Umbilical cord (tissue), 2 donors: ENCODE measurements at places on chromosomes 2 and 18. TPM values are rescaled to one million over a fixed set of nuclear protein-coding genes. Genes with fewer than 3 reads are reported as not detected.

ASB18 gene
- total RNA-seq, result 2.2 TPM

SRD5A2 gene
- 0.72 TPM for total RNA-seq

C2orf78 gene
- total RNA-seq, result 1.7 TPM

PDE11A gene
- 0.72 TPM for total RNA-seq

CUL3 gene
- total RNA-seq, result 45.5 TPM

FAM110C gene
- total RNA-seq, result 7.7 TPM

CERS6 gene
- total RNA-seq, result 14.7 TPM

CRACDL gene
- total RNA-seq, result 1.9 TPM

KLHL30 gene
- total RNA-seq, result 5.1 TPM

SPR gene
- 19.5 TPM for total RNA-seq

SPC25 gene
- total RNA-seq, result not detected

DNA sequence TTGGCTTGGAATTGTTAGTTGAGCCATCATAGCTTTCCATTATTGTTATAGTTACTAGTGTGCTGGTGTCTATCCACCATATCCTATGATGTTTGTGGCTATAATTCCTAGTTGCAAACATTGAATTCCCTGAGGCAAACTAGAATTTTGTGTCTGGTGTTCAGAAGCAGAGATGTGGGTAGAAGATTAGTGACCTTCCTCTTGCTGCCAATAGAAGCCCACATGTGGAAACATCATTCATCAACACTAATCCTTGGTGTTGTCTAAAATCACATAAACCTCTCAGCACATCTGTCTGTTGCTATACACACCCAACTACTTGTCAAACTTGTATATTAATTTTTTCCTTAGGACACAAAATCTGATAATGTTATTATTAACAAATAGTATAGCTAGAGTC lies 374.1 kb downstream of the TGIF1 start:
- DNase-seq, result no peak

DNA sequence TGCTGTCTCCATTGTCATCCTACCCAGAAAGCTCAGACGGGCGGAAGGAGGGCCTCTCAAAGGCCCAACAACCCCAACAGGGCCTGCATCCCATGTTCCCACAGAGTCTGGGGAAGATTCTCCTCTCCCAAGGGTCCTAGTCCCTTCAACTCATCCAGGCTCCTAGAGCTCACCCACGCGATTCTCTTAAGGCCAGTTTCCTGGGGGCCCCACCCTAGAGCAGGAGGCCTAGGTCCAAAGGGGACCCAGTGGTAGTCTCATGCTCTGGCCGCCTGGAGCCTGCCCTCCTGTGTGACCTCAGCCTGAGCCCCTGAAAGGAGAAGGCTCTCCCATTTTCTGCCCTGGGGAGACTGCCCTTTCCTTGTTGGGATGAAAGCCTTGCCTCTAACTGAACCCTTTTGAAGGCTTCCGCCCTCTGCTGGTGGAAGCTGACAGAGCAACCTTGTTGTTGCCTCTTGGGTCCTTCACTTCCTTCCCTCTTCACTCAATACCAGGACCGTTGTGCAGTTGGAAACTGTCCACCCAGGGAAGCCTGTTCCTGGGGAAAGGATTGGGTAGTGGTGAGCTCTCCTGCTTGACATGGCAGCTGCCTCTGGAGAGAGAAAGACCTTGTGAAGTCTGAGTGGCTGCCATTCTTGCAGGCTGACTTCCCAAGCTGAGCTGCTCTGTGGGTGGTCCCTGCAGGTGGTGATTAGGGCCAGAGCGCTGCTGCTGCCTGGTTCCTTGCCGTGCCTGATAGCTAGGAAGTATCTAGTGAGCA lies 86.0 kb upstream of the ALPP start:
- DNase-seq, result peak; percentile 19

DNA sequence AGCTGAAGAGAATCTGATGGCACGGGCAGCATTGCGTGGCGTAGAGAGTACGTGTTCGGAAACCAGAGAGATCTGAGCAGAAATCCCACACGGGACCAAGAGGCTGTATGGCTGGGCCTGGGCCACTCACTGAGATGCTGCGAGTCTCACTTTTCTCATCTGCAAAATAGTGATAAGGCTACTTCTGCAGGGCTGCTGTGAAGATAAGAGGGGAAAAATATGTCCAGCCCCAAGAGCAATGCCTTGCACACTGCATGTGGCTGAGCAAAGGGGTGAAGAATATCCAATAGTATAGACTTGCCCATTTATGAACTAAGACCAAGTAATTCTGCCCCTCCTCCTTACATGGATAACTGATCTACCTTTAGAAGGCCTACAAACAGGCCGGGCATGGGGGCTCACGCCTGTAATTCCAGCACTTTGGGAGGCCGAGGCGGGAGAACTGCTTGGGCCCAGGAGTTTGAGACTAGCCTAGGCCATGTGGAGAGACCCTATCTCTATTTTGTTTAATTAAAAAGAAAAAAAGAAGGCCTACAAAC lies 3.1 kb downstream of the FECH start:
- no peak for DNase-seq

DNA sequence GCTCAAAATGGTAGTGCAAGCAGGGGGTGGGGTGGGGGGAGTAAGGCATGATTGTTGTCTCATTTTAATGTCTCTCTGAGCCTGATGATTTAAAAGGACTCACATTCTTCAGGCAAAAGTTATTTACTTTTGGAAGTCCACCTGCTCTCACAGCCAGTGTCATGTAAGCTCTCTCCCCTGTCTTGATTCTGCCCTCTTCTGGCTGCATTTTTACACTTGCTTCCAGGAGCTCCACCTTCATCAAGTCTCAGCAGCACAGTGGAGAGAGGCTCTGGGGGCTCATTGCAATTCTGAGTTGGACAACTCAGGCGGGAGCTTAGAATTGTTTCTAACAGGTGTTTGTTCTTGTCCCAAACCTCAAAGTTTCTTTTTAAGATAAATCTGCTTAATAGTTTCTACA lies 39.2 kb downstream of the GNAL start:
- DNase-seq, result no peak

GRCh38 chr2:64442801-64443429 lies 11.0 kb upstream of the LGALSL start:
- DNase-seq, result no peak

- DNase-seq, result no peak
Observed at GRCh38 chr18:27763341-27763740, 413.6 kb downstream of the CDH2 start.
